ENCODE measurements at places on chromosomes 5 and 9.

DNA sequence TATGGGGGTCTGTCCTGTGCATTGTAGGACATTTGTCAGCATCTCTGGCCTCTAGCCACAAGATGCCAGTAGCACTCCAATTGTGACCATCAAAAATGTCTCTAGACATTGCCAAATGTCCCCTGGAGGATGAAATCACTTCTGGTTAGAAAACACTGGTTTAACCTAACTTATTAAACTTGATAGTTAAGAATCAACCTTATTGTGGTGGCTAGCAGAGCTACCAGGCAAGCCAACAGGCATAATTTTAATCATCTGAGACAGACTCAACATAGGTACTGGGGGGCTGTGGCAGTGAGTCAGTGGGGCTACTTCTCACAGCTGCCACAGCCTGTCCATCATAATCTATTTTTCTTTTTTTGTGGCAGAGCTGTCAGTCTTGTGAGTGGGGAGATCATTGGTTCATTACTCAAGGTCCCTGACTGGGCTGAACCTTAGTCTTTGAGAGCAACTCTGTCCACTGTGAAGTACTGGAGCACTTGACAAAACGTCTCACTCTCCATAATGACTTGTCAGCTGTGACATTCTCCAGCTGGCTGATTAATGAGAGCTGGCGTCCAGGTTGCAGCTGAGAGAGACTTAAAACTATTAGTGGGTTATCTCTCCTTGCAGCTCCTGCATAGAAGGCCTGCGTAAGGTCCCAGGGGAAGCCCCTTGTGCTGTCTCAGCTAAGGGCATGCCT, 107.9 kb downstream of the DCP2 start:
- no peak for DNase-seq

DNA sequence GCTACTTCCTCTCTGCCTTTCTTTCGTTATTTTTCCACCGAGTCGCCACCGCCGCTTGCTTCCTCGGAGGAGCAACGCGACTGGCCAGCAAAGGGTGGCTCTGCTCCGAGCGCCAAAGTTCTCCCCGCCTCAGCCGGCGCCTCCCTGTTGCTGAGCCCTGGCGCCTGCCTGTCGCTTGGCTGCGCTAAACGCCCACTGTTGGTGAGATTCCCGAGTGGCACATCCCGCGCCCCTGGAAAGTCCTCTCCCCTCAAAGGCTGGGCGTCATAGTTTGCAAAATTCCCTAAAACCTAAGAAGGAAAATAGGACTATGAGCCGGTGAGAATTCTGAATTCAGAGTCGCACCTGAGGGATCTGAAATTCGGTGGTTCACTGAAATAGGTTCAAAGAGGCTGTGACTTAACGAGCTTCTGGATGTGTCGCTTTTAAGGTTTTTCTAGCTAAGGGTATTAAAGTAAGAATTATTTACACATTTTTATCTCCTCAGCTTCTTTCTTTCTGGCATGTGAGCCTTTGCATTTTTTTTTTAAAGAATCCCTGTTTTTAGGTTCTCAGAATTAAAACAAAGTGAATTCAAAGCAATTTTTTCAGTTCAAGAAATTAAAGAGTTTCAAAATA, at the start of gene GRIN3A:
Gene GRIN3A (minus strand): TSS at position 82 of the 618 bp plus-strand sequence. CDS start 668 bp downstream, outside the sequence.
- no peak for DNase-seq

DNA sequence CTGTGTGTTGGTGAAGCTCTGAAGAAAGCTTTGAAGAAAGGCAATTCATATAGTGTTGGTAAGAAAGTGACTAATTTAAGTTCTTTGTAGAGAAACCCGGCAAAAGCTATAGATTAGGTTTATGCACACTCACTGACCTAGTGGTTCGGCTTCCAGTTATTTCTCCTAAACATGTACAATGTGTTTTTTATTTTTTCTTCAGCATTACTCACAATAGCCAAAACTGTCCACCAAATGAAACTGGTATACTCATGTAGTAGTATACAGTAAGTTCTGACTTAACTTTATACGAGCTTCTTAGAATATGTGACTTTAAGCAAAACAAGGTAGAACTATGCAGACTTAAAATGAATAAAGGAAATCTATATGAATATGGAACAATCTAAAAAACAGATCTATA, 44.8 kb downstream of the PJA2 start:
- DNase-seq: no peak

DNA sequence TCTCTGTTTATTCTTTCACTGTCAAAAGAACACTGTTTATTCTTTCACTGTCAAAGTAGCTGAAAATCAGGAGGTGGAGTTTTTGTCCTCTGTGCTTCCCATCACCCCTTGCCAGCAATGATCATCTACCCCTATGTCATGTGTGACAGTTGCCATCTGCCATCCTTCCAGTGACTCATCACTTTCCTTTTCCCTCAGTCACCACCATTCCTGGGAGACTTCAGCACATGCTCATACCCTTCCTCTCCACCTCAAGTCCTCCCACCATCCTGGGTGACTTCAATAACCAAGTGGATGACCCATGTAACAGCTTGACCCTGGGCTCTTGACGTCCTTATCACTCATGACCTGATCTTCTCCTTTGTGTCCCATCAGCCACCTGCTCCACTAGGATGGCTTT, 43.3 kb upstream of the RASEF start:
- DNase-seq: no peak

Measured in CMK (cell line).